ENCODE measurements at places on chromosomes 2 and 18. TPM values are rescaled to one million over a fixed set of nuclear protein-coding genes. Genes with fewer than 3 reads are reported as not detected.

DNA sequence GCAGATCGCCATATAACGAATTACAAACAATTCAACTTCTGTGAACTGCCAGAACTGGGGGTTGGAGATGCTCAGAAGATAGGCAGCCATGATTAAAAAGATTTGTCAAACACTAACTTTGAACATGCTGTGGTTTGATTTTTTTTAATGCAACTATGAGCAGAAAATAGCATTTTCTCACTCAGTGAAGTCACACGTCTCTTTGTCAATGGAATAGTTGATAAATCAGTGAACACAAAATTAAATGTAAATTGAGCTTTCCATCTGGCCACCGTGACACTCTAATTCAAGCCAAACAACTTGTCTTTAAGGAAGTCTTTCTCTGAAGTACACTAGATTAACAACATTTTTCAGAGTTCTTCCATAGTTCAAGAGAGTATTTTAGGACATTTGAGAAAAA is 228.6 kb upstream of the LINC00305 start:
- no peak for DNase-seq

GRCh38 chr18:59961070-59961469 is 61.3 kb downstream of the PMAIP1 start:
- DNase-seq: no peak

- no peak for DNase-seq
Measured at GRCh38 chr18:23945416-23946079, 69.0 kb upstream of the TTC39C start.

GRCh38 chr2:54224997-54225396 is 31.0 kb downstream of the TSPYL6 start:
- no peak for DNase-seq

GRCh38 chr2:219627103-219628100 is at the start of gene SLC4A3:
SLC4A3 (plus strand) TSS chr2:219627630; CDS start chr2:219627993, 363 bp downstream.
- peak; percentile 51 for DNase-seq

DOCK10 gene
- 23.1 TPM for total RNA-seq

DNA sequence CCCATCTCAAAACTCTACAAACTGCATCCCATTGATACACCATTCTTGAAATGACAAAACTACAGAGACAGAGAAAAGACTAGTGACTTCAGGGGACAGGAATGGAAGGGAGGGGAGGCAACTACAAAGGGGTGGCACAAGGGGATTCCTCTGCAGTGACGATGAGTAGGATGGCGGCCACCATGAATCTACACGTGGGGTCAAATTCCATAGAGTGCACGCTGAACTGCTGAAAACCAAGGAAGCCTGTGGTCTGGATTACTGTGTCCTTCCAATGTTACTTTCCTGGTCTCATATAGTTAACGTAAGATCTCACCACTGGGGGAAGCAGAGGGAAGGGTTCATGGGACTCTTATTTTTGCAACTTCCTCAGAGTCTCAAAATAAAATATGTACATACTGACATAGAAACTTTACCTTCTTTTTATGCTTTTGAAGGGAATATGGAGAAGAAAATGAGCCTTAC is 23.6 kb downstream of the COX7A2L start:
- no peak for DNase-seq

DNA sequence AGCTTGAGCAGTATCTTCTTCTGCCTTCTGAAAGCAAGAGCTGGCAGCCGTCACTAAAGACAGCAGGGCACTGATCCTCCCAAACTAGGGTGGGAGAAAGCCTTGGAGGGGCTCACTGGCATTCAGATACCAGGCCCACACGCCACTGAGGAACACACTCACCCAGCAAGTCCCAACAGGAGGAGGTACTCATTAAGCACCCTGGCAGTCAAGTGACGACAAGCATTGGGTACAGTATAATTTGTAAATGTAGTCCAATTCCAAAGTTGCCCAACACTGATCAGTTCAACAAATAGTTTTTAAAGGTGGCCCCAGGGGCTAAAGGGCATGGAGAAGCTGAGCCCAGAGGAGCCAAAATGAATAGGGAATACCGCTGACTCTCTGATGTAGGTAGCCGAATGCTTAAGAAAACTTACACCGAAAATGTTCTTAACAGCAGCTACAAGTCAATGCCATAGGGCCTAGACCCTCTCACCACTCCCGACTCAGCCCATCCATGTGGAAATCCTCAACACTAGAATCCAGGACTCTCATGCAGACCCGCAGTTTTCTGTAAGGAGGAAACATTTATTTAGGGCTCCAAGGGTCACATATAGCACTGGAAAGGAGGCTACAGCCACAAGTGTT is 9.9 kb downstream of the LIMS2 start:
- no peak for DNase-seq

GRCh38 chr2:127429291-127429690 is 11.1 kb downstream of the PROC start:
- DNase-seq: no peak

GRCh38 chr2:104702031-104702850 is 151.7 kb upstream of the POU3F3 start:
- DNase-seq: no peak

DNA sequence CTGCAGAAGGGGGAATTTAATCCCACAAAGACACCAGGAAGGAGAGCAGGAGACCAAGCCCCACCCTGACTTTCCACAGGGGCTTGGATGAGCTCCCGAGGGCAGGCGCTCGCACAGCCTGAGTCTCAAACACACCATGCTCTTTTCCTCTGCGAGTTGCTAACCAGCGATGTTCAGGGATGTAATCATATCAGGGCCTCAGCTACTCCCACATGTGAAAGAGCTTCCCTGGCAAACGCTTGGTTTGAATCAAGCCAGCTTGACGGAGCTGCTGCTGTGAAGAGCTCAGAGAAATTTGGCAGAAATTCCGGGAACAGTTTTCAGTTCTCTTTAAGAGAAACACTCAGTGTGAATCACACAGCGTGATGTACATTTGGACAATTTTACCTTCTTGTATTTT is 385.8 kb downstream of the GALR1 start:
- DNase-seq: no peak

GKN1 gene
- total RNA-seq: not detected

LCT gene
- total RNA-seq: not detected

DNA sequence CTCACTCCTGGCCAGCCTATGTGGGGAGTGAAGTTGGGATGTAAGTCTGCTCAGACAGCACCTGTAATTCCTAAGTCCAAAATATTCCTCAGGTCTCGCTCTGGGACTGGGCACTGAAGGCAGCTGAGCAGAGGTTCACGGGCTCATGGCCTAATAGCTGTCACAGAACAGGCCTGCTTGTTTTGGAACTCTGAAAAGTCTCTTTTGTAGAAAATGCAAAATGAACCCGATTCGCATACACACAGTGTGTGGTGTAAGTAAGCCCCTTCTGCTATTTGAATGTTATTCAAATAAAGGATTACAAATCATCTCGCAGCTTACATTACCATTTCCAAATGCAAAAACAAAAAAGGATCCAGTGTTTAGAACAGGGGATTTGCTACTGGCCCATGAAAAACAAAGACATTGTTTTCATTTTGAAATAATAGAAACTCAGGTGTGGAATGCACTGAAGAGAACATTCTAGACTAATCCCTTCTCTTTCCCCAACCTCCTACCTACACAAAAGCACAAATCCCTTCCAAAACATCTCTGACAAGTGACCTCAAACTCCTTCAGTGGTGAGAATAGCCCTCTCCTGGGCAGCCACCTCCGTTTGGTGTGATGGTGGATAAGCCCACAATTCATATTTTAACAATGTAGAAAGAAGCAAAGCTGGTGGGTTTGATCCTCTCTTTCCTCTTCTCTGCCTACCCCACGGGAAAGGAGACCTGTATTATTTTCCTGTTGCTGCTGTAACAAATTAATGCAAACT is 118.3 kb upstream of the NCK2 start:
- DNase-seq: no peak

All from PC-3 (cell line).